ENCODE measurements at places on chromosomes 13 and 19.

DNA sequence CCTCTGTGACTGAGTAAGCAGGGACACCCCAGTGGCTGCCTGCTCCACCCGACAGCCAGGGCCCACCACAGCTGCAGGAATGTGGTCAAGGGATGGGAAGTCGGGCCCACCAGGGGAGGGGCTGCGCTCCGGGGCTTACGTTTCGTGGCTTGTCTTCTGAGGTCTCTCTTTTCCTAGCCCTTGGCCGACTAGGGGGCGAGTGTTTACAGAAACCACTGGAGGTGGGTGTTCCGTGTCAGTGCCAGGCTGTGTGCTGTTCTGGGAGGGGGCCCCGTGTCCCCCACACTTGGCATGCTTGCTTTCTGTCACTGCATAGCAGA lies 4.5 kb downstream of the ADAT3 start:
- no peak for DNase-seq

- no peak for DNase-seq
Measured at GRCh38 chr13:35995136-35995535, 136.0 kb downstream of the DCLK1 start.

- DNase-seq, result no peak
Measured at GRCh38 chr19:1860821-1861598, 2.4 kb downstream of the KLF16 start.

GRCh38 chr19:16204005-16204294 lies 6.2 kb downstream of the AP1M1 start:
- DNase-seq, result no peak

DNA sequence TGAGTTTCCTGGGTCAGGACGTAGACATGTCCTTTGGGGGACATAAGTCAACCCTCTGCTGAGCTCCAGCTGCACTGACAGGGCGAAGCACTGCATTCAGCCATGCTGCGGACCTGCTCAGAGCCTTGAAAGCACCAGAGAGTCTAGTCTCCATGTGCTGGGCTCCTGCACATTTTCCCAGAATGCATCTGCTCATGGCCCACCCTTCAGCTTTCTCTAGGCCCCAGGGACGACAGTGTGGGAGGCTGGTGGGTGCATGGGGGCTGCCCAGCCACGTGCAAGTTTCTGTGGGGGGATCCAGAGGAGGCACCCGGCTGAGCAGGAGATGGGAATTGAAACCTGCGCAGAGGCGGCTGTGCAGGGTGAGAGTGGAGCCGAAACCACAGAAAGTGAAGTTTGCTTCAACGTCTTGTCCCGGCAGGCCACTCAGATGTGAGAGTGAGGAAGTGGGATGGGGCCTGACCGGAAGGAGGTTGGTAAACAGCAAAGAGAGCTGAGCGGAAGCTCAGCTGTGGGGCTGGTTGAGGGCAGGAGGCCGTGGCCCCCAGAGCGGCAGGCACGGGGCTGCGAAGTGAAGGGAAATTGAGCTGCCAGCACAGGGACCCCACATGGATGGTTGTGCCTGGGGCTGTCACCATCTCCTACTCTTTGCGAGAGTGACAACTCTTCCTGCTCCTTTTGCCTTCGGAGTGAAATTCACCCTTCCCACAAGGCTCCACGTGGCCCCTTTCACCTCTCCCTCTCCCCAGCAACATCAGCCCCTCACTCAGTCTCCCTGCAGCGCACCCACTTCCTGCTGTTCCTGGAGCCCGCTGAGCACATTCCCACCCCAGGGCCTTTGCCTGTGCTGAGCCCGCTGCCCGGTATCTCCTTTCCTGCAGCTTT lies 11.8 kb downstream of the PGLS start:
- DNase-seq, result peak; percentile 90

GRCh38 chr13:31207661-31208552 lies 8.1 kb downstream of the B3GLCT start:
- no peak for DNase-seq

Measured in GM20000 (cell line).